Left ventricle myocardium superior (tissue), 1 donor: ENCODE measurements at places on chromosomes 7 and 10. TPM values are rescaled to one million over a fixed set of nuclear protein-coding genes. Genes with fewer than 3 reads are reported as not detected.

Gene LMBR1
- 44.5 TPM for total RNA-seq

GRCh38 chr10:71234970-71235685, 22.8 kb downstream of the UNC5B start:
- peak; percentile 82 for DNase-seq

DNA sequence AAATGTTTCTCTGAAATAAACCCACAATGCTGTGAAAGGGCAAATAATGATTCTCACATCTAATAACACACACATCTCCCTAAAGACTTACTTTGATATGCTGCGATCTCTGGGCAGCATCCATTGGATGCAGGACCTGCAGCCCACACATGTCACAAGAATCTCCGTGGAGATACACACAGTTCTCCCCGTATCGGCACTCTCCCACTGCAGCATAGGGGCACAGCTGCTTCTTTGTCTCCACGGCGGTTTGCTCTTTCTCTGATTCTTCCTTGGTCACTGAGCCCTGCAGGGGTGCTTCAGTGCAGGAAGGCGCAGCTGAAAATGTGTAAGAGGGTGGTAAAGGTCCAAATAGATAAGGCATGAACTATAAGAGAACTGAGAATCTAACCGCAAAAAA, 20.4 kb downstream of the MKRN1 start:
- no peak for DNase-seq

GRCh38 chr10:77007834-77008233, 629.8 kb downstream of the KCNMA1 start:
- DNase-seq, result no peak

Gene ITPRID1
- not detected for total RNA-seq

GRCh38 chr10:2627969-2628368, 439.4 kb upstream of the PFKP start:
- DNase-seq, result no peak

DNA sequence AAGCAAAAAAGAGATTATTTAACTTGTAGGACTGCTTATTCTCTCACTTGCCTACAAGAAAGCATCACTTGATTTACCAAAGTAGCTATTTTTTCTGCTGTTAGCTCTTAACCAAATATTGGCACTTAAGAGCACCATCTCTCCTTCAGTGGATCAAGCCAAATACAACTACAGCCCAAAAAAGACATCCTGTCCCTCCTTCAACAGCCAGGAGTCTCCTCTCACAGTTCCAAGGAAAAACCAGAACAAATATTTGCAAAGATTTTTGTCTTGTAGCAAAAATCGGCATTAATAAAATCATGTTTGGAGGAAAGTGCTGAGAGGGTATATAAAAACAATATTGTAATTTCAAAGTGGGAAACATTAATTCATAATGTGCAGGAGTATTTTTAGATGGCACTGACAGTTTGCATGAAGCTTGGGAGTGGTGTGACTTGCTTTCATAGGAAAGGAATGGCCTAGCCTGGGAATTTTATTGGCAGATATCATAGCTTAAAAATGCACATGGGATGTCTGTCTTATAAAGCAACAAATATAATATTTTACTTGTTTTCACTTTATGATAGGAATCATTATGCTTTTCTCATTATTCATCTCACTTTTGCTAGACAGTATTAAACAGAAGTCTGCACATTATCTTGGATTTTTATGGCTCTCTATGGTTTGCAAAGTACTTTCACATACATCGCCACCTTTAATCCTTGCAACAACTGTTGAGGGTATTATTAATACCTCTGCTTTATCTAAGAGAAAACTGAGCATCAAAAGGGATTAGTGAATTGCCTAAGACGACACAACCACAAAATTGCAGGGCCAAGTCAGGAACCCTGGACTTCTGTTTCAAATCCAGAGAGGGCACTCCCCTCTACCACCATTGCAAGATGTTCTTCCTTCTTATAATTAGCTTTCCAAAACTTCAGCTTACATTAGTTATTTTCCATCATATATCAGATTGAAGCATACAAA, 103.5 kb downstream of the AGMO start:
- DNase-seq, result no peak

- no peak for DNase-seq
Observed at GRCh38 chr10:108757946-108758345, 1165.4 kb downstream of the XPNPEP1 start.

DNA sequence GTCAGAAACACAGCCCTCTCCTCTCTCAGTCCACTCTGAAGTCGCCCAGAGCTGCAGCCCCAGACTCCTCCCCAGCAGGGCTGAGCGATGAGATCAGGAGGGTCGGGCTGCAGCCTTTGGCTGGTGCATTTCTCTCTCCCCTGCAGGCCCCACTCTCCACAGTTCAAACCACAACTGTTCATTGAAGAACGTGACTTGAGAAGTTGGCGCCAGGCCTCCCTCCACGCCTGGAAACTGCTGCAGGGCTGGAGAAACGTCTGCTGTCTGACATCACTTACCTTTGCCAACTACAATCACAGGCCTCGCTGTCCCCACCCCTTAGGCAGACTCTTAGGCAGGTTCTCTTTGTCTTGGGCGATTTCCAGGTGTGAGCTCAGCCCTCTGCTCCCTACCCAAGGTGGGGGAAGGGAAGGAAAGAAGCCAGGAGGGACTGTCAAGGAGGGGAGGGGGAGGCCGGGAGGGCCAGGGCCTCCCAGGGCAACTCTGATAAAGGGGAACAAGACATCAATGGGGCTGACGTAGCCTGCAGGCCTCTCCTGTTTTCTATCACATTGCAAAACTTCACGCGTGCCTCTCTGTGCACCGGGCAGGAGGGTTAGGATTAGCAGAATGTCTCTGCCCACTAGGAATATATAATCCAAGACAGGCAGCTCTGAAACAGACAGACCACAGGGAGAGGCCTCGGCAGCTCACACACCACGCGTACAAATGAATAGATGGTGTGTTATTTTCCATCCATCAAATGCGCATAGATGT, 32.7 kb downstream of the CALML5 start:
- DNase-seq, result no peak

- no peak for DNase-seq
Observed at GRCh38 chr7:105866102-105866801, 10.1 kb downstream of the ATXN7L1 start.

Gene FKBP6
- not detected for total RNA-seq

DNA sequence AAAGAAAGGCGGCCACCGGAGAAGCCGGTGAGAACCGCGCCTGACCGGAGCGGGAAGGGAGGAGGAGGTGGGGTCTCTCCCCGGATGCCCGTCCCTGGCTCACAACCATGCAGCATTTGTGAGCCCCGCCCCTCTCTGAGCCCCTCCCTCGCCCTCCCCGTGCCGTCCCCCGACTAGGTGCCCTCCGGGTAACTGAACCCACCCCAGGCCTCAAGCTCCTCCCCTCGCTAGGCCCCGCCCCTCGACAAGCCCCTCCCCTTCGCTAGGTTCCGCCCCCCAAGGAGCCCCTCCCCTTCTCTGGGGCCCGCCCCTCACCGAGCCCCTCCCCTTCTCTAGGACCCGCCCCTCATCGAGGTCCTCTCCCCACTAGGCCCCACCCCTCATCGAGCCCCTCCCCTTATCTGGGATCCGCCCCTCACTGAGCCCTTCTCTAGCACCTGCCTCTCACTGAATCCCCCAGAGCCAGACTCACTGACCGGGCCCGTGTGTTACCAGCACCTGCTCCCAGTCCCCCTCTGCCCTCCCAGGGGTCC, 42.2 kb upstream of the HSPB1 start:
- DNase-seq, result no peak

- DNase-seq, result no peak
Observed at GRCh38 chr7:129385116-129385515, 49.1 kb upstream of the STRIP2 start.

DNA sequence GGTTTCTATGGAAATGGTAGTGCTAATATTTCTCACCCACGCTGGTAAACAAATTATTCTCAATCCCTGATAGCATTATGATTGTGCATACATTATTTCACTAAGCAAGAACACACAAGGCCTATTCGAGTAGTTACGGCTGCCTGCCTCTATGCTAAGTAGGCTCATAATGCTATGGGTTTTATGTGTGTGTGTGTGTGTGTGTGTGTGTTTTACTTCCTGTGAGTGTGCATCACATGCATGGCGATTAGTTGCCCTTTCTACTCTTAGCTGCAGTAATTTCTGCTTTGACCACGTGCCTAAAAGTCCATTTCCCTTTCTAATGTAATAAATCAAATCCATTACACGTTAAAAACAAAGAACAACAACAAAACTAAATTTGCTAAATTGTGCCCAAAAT, 117.0 kb downstream of the CHCHD3 start:
- no peak for DNase-seq

Gene SORCS1
- total RNA-seq, result 2.3 TPM

- DNase-seq, result no peak
Observed at GRCh38 chr7:133937786-133938185, 189.4 kb upstream of the LRGUK start.

Gene MYO1G
- total RNA-seq, result 1.3 TPM

DNA sequence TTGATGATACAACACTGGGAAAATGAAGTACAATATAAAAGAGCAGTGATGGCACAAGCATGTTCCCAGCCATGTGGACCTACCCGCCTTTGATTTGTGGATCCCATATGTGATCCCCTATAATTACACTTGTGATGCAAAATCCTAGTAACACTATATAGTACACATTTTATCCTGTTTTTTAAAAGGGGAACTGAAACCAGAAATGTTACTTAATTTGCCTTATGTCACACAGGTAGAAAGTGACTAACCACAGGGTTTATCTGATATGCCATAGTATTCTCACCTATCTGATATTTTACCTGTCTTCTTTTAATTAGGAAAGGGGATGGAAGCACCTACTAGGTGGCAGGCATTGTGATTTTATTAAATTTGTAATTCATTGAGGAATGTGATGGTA, 35.0 kb downstream of the ARMC3 start:
- DNase-seq, result no peak

Gene NPFFR1
- total RNA-seq, result 0.02 TPM

GRCh38 chr7:44217223-44217714, 16.5 kb downstream of the YKT6 start:
- no peak for DNase-seq

- peak; percentile 39 for DNase-seq
Observed at GRCh38 chr10:75108684-75109458, 2.6 kb upstream of the SAMD8 start.

DNA sequence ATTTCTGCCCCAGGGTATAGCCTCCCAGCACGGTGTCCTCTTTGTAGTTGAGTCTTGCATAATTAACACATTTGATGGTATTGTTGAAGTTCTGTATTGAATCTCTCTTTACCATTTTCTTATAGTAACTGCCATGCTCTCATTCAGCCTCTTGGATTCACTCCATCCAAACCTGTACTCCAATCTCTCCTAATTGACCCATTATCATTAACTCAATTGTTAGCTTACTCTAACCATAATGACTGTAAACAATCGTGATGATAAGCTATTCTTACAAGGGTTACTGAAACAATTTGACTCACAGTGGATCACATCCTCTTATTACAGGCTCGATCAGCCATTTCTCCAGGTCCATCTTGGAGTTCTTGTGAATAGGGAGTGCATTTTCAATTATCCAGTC, 191.9 kb upstream of the AGK start:
- no peak for DNase-seq

DNA sequence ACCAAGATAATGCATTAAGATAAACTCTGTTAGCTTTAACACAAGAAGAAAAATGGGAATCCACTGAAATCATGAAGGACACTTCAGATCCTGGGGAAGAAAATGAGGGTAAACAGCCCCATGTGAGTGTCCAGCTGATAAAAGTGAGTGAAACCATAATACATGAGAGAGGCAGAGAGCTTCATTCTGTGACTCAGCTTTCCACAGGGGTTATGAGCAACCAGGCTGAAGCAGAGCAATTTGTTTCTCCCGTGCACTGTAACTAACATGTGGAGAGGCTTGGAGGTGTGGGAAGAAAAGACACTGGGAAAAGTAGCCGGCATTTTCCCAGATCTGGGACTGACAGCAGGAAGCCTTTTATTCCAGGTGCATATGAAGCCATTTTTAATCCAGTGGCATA, 971.7 kb downstream of the ANKRD7 start:
- DNase-seq, result no peak

DNA sequence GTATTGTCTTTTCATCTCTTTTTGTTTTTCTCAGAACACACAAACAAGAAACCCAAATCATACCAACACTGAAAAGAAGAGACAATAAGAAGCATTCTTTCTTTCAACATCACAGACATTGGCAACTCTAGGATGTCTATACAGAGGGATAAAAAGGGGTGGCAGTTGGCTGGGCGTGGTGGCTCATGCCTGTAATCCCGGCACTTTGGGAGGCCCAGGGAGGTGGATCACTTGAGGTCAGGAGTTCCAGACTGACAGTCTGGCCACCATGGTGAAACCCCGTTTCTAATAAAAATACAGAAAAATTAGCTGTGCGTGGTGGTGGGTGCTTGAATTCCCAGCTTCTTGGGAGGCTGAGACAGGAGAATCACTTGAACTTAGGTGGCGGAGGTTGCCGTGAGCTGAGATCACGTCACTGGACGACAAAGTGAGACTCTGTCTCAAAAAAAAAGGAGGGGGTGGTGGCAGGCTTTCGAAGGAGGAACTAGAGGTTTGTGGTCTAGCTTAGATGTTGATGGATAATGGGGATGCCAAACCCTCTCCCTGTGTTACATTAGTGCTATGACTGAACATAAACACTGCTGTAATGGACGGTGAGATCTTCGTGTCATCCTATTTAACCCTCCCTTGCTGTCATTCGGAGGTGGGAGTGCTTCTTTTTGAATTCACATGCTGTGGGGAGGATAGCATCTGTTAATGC, 9.4 kb downstream of the CNNM2 start:
- no peak for DNase-seq

DNA sequence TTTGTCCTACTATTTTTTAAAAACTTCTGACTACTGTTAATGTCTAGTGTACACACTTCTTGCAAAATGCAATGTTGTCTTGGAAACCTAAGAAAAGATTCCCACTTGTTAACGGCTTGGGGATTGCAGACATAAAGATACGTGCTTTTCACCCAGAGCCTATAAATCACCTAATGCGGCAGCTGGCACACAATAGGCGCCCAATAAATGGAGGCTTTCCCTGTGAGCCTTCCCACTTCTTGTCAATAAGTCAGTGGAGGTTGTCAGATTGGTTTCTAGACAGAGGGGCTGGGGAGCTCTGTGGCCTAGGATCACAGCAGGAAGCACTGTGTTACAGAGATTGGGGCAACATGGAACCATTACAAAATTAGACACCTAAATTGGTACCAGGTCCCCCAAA, 74.7 kb downstream of the VSTM4 start:
- no peak for DNase-seq

DNA sequence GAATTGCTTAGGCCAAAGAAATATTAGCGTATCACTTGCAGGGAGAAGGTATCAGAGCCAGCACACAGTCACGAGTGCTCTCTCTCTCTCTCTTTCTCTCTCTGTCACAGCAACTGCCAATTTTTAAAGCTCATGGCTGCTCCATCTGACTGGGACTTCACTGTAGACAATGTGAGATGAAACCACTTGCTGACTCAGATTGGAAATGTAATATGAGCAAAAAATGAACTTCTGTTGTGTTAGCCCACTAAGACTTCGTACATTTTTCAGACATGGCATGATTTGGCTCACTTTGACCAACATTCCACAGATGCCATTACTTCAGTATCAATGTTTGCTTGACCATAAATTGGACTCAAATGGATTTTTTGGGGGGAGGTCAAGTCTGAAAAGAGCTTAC, 68.1 kb downstream of the DGKB start:
- peak; percentile 19 for DNase-seq

Gene CDC14C
- total RNA-seq, result not detected
